Activated T-cell treated with anti-CD3 and anti-CD28 coated beads, Interleukin-2, amount 50 U/mL, for 72 hours (primary cell): ENCODE measurements at places on chromosomes 1 and 21.

DNA sequence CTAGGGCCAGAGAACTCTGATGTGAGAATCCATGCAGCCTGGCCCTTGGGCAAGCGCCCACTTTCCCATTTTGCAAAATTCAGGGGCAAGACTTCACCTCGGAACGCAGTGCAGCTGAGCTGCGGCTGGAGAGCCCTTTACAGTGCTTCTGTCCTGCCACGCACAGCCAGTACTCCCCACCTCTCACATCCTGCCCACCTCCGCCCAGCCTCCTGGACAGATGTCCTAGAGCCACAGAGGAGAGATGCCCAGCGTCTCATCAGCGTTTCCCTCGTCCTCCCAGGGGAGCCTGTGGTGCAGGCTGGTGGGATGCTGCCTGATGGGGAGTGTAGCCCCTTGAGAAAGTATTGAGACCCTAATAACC, 29.6 kb downstream of the RUNX3 start:
- DNase-seq = no peak

DNA sequence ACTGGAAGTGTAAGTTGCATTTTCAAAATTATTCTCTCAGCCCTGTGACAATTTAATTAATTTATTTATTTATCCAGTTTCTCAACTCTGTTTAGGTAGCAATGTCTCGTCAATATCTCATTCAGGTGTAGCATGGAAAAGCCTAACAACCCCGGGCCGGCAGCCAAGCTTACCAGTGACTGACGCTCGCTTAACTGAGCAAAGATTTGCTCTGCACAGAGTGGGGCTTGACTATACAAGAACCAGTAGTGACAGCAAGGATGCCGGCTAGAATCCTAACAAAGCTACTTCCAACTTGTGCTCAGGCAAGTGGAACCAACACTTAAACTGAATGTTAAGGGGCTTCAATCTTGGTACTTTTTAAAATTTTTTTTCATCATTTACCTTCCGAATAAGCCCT, 80.9 kb upstream of the ESRRG start:
- DNase-seq = no peak

- DNase-seq = no peak
Measured at GRCh38 chr1:170866646-170867045, 68.7 kb upstream of the MROH9 start.

- no peak for DNase-seq
Measured at GRCh38 chr1:89865498-89866382, 44.9 kb downstream of the LRRC8D start.

GRCh38 chr1:99590578-99591209, 55.2 kb upstream of the PALMD start:
- DNase-seq = no peak

DNA sequence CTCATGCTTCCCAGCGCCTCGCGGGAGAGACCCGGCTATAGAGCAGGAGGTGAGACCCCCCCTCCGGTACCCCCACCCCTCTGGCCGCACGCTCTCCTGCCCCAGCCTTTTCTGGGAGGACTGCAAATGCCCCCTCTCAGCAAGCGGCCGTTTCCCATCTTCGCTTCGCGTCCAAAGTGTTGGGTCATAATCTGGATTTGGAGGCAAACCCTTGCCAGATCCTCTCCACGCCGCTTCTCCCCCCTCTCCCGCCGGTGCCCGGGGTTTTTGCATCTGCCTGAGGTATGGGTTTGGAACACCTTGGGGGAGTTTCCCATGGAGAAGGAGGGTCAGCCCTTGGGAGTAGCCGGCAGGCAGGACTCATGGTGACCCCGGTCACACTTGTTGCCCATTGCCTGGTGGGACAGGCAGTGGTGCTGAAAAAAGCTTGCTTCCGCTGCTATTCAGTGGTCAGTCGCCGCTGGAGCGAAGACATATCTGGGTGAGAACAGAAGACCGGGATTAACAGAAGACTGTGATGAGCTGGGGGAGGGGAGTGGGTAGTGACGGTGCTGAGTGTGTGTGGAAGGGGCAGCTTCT, 935 bp downstream of the KCNK2 start:
- DNase-seq = no peak

- no peak for DNase-seq
Measured at GRCh38 chr1:203911806-203912205, 50.4 kb downstream of the SNRPE start.

DNA sequence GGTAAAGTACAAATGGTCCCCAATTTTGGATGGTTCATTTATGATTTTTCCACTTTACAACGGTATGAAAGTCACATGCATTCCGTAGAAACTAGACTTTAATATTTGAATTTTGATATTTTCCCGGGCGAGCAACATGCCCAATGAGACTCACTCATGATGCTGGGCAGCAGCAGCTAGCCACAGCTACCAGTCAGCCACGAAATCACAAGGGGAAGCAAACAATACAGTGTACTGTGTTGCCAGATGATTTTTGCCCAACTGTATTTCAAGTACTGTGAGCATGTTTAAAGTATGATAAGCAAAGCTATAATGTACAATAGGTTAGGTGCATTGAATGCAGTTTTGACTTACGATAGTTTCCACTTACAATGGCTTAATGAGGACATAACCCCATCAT, 266.8 kb downstream of the VAV3 start:
- DNase-seq = no peak
